ENCODE measurements at places on chromosomes 5 and 9.

- no peak for DNase-seq
Observed at GRCh38 chr9:3268223-3268622, 257.6 kb downstream of the RFX3 start.

GRCh38 chr9:7405924-7406604 lies 393.5 kb downstream of the DMAC1 start:
- DNase-seq, result no peak

GRCh38 chr5:2039180-2039531 lies 156.4 kb upstream of the IRX4 start:
- DNase-seq, result no peak

- no peak for DNase-seq
Observed at GRCh38 chr5:178473854-178474253, 116.3 kb downstream of the COL23A1 start.

GRCh38 chr9:76114144-76114543 lies 223.7 kb downstream of the PCSK5 start:
- no peak for DNase-seq

DNA sequence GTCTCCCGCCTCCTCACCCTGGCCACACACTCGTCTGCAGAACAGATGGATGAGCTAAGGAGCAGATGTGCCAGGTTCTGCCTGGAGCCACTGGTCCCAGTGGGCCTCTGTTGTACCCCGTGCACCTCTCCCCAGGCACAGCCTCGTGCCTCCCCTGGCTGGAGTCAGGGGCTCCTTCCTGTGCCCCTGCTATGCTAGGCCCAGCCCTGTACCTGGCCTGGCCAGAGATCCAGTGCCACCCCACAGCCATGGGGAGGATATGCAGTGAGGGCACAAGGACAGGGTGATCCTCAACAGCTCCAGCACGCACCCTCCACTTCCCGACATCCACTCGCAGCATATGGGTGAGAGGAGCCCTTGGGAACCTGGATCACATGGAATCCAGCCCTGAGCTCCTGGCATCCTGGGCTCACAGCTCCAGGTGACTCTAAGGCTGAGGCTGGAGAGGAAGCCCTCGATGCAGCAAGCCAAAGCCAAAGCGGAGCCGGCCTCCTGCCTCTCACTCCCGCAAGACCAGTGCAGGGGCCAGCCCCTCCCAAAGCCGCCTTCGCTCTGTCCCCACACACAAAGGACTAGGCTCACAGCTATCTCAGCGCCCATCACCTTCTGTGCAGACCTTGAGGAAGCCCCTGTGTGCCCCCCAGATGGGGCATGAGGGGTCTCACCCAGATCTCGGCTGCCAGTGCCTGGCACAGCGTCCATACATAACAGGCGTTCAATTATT lies 23.7 kb upstream of the ADAMTS2 start:
- no peak for DNase-seq

GRCh38 chr9:136645903-136646754 lies 16.6 kb upstream of the EGFL7 start:
- DNase-seq, result no peak

DNA sequence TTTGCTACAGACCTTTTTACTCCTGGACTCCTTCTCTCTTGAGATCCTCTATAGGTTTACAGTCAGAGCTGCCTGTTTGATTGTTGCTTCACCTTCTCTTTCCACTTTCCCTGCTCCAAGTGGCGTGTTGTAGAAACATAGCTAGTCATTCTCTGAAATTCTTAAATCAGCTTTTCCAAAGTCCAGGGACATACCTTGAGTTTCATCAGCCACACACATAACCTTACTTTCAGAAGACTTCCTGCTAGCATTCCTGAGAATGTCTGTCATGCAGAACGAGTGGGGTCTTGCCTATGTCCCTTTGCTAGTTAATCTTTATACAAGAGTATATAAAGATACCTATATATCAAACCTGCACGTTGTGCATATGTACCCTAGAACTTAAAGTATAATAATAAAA lies 230.3 kb upstream of the ZNF462 start:
- no peak for DNase-seq

DNA sequence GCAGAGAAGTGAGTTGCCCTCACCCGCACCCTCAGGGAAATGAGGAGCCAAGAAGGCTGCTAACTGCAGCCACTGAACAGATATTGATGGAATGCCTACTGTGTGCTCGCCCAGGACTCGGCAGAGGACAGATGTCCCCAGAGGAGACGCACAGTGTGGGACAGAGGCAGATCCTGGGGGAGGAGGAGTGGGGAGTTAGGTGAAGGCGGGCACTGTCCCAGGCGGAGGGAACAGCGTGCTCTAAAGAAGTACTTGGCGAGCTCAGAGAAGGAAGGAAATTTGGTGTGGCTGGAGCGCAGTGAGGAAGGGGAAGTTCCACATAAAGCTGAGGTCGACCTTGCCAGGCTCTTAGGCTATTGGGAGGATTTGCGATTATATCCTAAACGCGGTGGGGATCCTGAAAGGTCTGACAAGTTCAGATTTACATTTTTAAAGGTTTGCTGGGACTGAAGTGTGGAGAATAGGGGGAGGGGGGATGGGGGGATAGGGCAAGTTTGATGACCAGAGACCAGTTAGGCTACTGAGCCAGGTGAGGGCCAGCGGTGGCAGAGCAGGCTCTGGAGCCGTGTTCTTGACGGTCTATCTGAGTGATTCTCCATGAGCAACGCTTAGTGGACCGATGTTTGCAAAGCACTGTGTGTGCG lies 23.6 kb upstream of the CERCAM start:
- DNase-seq, result no peak

DNA sequence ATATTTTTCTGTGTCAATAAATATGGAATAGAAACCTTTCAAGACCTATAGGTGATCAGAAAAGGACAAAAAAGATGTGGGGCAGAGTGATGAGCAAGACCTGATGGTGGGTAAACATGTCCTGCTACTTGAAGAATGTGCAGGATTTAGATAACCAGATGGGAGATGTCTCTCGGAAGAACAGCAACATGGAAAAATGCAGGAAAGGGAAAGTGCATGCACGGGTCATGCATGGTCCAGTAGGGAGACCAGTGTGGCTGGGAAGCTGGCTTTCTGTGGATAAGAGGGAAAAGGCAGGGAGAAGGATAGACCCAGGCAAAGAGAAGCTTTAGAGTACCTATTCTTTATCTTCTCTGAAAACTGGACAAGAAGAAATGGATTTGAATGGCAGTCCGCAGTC lies 7.1 kb upstream of the CAST start:
- no peak for DNase-seq

DNA sequence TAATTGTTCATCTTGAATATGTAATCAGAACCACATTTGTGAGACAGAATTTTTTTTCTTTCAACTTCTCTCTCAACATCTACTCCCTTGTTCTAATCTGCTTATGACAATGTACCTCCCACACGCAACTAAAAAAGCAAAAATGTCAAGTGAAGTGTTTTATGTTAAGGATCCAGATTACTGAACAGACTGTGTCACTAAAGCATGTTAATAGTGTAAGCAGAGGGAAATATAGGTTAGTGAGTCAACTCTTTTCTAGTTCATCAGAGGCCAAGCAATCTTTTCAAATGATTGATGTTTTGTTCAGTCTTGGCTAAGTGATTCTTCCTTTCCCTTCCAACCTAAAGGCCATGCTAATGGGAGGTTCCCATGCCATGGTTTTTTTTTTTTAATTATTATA lies 34.7 kb upstream of the IDNK start:
- DNase-seq, result no peak

DNA sequence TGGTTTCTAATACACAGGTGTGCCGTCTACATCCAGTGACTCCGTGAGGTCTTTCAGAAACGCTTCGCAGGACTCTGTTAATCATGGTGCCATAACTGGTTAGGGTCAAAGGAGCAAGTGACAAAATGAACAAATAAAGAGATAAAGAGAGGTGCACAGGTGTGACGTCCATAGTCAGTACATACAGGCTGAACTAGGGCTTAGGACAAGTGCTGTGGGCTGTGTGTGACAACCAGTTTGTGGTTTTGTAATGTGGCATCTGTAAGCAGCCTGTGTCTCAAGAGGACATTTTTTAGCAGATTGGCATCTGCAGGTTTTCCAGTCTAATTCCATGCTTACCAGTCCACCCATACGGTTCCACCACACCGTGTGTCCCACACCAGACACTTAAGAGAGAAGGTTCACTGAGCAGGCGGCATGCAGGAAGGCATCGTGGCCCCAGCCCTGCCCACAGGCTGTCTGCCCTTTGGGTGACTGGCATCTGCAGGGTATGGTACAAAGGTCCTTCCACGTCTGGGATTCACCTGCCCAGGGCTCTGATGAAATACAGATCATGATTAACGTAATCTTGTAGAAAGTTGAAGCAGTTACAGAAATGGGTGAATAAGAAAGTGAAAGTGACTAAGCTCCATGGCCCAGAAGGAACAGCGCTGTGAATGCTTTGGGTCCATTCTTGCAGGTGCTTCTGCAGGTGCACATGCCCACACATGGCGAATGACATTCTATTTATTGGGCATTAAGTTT lies 26.9 kb downstream of the SRD5A1 start:
- no peak for DNase-seq

- DNase-seq, result no peak
Observed at GRCh38 chr5:43367909-43368669, 44.1 kb downstream of the CCL28 start.

DNA sequence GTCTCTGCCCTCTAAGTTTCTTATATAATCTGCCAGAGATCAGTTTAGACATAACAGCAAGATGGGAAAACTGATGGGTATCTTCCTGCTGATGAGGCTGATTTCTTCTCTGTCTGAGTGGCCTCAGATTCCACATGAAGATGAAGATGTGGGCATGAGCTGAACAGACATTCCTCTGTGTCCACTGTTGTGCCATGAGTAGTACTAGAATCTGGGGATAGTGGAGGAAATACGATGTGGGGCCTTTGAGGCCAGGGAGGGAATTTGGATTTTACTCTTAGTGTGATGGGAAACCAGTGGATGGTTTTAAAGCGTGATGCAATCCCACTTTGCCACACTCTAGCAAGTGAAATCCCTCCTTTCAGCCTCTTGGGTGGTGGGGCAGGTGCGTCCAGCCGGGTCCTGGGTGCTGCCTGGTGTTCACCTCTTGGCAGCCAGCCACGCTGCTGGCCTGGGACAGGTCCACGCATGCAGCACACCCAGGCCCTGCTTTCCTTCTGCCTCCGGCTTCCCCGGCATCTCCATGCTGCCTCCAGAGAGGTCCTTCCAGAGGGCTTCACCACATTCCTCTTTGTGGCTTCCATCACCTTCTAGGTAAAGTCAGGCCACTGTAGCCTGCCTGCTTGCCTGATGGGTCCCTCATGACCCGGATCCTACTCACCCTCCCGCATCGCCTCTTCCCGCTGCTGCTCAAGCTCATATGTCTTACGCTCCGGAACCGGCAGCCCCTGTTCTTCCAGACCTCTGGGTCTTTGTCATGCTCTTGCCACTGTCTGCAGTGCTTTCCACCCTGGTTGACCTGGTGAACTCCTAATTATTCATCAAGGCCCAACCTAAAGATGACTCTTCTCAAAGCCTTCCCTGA lies 28.1 kb upstream of the SH3PXD2B start:
- no peak for DNase-seq

GRCh38 chr5:149708981-149709594 lies 21.0 kb upstream of the PPARGC1B start:
- no peak for DNase-seq

- no peak for DNase-seq
Observed at GRCh38 chr5:67300326-67300725, 103.7 kb upstream of the CD180 start.

GRCh38 chr5:132258102-132259068 lies 889 bp downstream of the PDLIM4 start:
- DNase-seq, result peak; percentile 51

DNA sequence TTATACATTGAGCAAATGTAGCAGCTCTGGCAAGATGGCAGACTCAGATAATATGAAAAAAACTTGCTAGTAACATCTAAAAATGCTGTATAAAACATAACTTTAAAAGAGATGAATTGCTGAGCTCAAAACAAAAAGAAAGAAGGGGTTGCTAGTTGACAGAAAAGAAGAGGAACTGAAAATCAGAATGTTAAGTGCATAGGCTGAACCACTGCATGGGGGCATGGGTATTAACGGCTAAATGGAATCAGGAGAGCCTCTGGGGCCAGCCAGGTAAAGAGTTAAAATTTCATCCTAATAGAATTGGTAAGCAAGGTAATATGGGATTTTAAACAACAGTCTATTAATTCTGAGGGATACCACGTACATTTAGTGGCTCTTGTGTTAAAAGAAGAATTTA lies 146.8 kb downstream of the SMC2 start:
- no peak for DNase-seq

DNA sequence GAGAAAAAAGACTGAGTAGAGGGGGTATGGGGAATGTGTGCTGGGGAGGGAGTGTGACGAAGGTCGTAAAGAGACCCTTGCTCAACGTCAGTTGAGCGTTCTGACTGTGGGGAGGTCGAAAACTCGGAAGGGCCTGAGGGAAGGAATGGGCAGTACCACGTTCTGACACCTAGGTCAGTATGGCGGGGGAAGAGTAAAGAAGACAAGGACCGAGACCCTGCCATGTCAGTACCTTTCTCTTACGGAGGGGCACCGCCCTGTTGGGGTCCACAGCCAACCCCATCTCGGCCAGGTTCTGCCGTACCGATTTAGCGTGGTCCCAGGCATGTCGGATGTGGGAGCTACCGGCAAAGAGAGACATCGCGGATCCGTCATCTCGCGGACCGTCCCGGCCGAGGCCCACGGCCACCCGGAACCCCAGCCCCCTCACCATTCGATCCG lies 375 bp downstream of the NOP16 start:
- DNase-seq, result no peak

DNA sequence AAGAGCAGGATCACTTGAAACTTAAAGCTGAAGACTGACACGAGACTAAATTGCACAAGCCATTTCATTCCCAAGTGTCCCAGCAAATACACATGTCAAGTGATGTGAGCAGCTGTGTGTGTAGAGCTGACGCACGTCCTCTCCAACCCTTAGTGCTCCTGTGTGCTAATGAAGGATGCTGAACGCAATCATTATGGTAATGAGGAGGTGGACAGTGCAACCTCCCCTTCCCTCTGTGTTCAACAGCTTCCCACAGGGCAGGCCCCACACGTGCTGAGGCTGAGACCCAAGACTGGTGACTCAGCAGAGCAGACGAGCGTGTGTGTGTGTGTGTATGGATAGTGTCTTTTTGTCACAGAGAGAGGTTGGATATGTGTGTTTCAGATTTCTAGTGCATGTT lies 702.1 kb downstream of the SEMA5A start:
- DNase-seq, result peak; percentile 95

GRCh38 chr9:91106415-91107081 lies 255.2 kb downstream of the AUH start:
- DNase-seq, result no peak

- no peak for DNase-seq
Observed at GRCh38 chr5:86115164-86115563, 502.6 kb upstream of the COX7C start.

DNA sequence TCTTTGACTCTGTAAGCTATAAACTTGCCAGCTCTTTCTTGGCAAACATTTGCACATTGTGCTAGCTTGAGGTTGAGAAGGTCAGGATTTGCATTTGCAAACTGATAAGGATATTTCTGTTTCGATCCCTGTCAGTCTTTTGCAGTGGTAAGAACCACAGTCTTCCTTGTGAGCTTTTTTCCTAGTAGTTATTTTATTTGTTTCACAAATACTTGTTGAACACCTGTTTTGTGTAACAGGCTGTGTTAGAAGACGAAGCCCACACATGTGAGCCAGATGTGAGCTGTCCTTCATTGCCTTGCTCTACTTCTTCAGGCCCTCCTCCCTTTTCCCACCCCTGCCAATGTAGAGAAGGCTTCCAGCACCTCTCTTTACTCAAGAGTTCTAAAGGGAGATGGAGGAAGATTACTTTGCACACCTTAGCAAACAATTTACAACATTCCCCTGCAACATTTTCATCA lies 327.0 kb upstream of the KLF4 start:
- peak; percentile 36 for DNase-seq

GRCh38 chr9:95463148-95464060 lies 53.4 kb downstream of the PTCH1 start:
- no peak for DNase-seq
